ENCODE measurements at places on chromosomes 5 and 9. TPM values are rescaled to one million over a fixed set of nuclear protein-coding genes. Genes with fewer than 3 reads are reported as not detected.

GRCh38 chr5:134649163-134649835 is 714 bp downstream of the SEC24A start:
- H3K4me1 ChIP-seq: peaks cover 2% of the 10 kb centered on the region
- no peaks in the 10 kb centered on the region for H3K27me3 ChIP-seq
- H3K4me3 ChIP-seq: peak overlapping the region; percentile 66

- no peak overlapping the region for H3K4me3 ChIP-seq
- H3K27ac ChIP-seq: no peak overlapping the region
- no peaks in the 10 kb centered on the region for H3K36me3 ChIP-seq
- no peaks in the 10 kb centered on the region for H3K27me3 ChIP-seq
- no peaks in the 10 kb centered on the region for H3K4me1 ChIP-seq
These were observed 41.5 kb upstream of the NOTCH1 start for GRCh38 chr9:136587145-136587943.

DNA sequence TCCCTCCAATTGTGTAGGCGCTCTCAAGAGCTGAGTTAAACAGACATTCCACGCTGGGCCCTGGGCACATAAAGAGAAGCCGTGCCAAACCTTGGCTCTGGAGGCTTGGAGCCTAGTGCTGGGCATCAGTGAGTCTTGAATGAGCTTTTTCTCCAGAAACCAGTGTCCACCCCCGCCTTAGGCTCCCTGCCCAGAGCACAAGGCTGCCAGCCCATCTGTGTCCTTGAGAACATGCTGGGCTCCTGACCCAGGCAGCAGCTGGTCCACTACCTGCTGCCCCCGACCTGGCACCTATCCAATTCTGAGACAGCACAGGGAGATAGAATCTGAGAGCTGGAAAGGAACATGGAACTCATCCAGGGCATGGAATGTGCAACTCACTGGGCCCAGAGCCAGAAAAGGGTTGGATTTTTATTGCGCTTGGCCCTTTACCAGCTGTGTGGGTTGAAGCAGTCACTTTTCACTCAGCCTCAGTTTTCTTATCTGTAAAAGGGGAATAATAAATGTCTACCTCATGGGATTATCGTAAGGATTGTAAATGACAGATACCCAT is 92.4 kb upstream of the CPLX2 start:
- H3K4me3 ChIP-seq: no peak overlapping the region
- no peaks in the 10 kb centered on the region for H3K36me3 ChIP-seq
- no peak for DNase-seq
- H3K4me1 ChIP-seq: no peaks in the 10 kb centered on the region
- no peak overlapping the region for H3K27ac ChIP-seq

DNA sequence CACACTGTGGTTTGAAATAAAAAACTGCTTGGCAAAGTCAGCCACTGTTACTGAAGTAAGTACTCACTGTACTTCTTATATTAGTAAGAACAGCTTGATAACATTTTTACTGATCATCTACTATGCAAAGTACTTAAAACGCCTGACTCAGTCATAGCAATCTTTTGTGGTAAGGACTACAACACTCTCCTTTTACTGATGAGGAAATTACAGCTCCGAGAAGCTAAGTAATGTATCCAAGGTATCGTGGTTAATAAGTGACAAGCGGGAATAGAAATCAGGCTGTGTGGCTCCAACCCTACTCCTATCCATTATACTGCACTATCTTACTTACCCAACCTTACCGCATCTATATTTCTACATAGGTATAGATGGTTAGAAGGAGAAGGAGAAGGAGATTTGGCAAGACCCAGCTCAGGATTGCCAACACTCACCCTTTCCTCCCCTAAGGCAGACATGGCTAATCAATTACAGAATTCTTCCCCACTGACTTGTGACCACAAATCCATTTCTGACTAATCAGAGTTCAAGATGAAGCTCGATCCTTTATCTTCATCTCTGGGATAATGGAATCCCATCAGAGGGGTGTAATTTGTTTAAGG is 281.4 kb downstream of the SPOCK1 start:
- no peaks in the 10 kb centered on the region for H3K27me3 ChIP-seq
- H3K4me1 ChIP-seq: peaks cover 2% of the 10 kb centered on the region
- H3K27ac ChIP-seq: no peak overlapping the region
- no peak for DNase-seq

- H3K27ac ChIP-seq: no peak overlapping the region
- H3K4me1 ChIP-seq: peaks cover 8% of the 10 kb centered on the region
- DNase-seq: no peak
- no peaks in the 10 kb centered on the region for H3K27me3 ChIP-seq
These were observed 13.5 kb upstream of the MAMDC2 start for GRCh38 chr9:70030156-70030555.

DNA sequence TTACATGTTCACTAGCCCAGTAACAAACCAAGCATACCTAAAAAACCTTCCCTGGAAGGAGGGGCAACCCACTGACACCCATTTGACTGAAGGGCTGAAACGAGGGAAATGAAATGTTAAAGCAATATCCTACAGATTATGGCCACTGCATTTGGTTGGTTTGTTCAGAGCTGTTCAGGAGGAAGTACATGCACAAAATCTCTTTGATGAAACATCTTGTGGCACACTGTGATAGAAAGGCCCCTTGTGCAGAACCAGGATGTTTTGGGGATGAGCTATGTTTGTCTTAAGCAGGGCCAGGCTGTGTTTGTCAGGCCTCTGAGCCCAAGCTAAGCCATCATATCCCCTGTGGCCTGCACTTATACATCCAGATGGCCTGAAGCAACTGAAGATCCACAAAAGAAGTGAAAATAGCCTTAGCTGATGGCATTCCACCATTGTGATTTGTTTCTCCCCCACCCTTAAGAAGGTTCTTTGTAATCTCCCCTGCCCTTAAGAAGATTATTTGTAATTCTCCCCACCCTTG is 467.3 kb upstream of the PIK3R1 start:
- no peaks in the 10 kb centered on the region for H3K4me1 ChIP-seq
- no peaks in the 10 kb centered on the region for H3K27me3 ChIP-seq

- no peak overlapping the region for H3K27ac ChIP-seq
- no peak overlapping the region for H3K4me3 ChIP-seq
- H3K27me3 ChIP-seq: no peaks in the 10 kb centered on the region
- H3K4me1 ChIP-seq: peaks cover 3% of the 10 kb centered on the region
- no peaks in the 10 kb centered on the region for H3K36me3 ChIP-seq
- no peak for DNase-seq
These were observed 198.0 kb downstream of the PARP8 start for GRCh38 chr5:50864466-50864865.

DNA sequence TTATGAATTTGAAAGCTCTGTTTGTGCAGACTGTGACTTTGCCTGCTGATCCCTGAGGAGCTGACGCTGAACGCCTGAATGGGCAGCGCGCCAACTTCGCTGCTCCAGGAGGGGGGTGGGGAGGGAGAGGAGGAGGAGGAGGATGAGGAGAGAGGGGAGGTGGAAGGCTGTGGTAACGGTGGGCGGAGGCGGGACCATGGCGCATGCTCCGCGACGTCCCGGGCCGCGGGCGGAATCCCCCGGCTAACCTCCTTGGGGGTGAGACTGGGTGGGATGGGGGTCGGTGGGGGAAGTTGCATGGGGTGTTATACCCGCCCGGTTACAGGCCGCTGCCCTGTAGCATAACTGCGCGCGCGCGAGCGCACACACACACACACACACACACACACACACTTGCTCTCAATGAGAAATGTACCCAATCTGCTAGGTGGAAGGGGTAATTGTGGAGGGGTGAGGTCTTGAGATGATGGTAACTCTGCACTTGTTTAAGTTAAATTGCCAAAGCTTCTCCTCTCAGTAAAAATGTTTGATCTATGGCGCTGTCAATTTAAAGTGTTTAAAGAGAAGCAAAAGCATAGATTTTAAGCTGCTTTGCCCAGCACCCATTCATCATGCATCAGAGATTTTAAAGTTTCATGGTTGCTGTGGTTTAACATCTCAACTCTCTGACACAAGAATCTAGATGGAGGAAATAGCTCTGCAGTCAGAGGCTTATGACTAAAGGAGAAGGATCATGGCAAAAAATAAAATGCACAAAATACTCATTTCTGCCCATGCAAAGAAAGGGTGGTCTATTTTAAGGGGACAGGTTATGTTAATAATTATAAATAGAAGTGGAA is 76.6 kb upstream of the TBCA start:
- H3K4me3 ChIP-seq: peak overlapping the region; percentile 11
- no peaks in the 10 kb centered on the region for H3K27me3 ChIP-seq
- H3K4me1 ChIP-seq: no peaks in the 10 kb centered on the region
- H3K27ac ChIP-seq: no peak overlapping the region

- H3K27me3 ChIP-seq: no peaks in the 10 kb centered on the region
- no peaks in the 10 kb centered on the region for H3K36me3 ChIP-seq
- no peaks in the 10 kb centered on the region for H3K4me1 ChIP-seq
- DNase-seq: no peak
- no peak overlapping the region for H3K27ac ChIP-seq
These were observed 626.7 kb upstream of the COX7C start for GRCh38 chr5:85990998-85991397.

DNA sequence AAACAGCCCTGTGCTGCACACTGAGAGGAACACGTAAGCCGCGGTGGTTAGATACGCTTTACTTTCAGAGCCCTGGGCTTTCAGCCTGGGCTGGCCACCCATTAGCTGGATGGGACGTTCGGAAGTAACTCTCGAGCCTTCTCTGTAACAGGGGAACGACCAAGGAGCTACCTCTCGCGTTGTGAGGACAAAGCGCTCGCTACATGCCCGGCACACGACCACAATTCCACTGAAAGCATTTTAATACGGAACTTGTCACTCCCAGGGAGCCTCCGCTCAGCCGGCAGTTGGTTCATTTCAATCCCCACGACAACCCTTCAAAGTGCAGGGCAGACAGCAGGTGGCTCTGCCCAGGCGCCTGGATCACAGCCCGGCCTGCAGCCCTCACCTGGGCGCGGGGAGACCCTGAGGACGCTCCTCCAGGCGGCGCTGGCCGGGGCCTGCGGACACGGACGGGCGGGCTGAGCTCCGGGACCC is 368 bp downstream of the SURF1 start:
- no peak for DNase-seq
- H3K4me3 ChIP-seq: peak overlapping the region; percentile 92
- H3K27me3 ChIP-seq: no peaks in the 10 kb centered on the region
- no peaks in the 10 kb centered on the region for H3K4me1 ChIP-seq
- no peak overlapping the region for H3K27ac ChIP-seq
- H3K36me3 ChIP-seq: no peaks in the 10 kb centered on the region

DNA sequence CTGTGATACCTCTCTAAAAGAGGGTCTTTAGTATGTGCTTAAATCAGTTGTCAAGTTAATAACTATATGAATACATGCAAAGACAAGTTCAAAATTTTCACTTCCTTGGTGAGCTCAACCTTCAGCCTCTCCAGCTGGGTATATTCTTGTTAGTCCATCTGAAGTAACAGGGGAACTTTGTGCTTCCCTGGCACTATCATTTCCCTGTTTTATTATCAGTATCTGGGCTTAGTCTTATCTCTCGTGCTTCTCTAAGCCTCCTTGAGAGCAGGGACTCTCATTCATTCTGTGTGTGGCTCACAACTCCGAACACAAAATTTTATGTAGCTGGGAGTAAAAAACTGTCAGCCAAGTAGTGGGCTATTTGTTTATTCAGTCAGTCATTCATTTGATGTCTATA is 175.9 kb upstream of the MAP3K1 start:
- H3K36me3 ChIP-seq: no peaks in the 10 kb centered on the region
- no peak for DNase-seq
- H3K4me3 ChIP-seq: no peak overlapping the region
- no peaks in the 10 kb centered on the region for H3K4me1 ChIP-seq
- no peaks in the 10 kb centered on the region for H3K27me3 ChIP-seq
- no peak overlapping the region for H3K27ac ChIP-seq

- no peak overlapping the region for H3K27ac ChIP-seq
- no peak for DNase-seq
- H3K4me3 ChIP-seq: no peak overlapping the region
These were observed 238.2 kb downstream of the NR3C1 start for GRCh38 chr5:143165049-143165880.

GRCh38 chr9:1071730-1072129 is 21.6 kb downstream of the DMRT2 start:
- no peaks in the 10 kb centered on the region for H3K4me1 ChIP-seq
- no peak for DNase-seq
- no peak overlapping the region for H3K4me3 ChIP-seq
- H3K36me3 ChIP-seq: no peaks in the 10 kb centered on the region

The MYMK gene
- not detected for total RNA-seq

The PDE8B gene
- total RNA-seq: 42.6 TPM
